ENCODE measurements at places on chromosomes 4 and X.

GRCh38 chrX:22526339-22526738 lies 253.6 kb downstream of the CBLL2 start:
- peak; percentile 95 for DNase-seq

- DNase-seq = no peak
Observed at GRCh38 chr4:15774020-15774420, 4.1 kb upstream of the CD38 start.

DNA sequence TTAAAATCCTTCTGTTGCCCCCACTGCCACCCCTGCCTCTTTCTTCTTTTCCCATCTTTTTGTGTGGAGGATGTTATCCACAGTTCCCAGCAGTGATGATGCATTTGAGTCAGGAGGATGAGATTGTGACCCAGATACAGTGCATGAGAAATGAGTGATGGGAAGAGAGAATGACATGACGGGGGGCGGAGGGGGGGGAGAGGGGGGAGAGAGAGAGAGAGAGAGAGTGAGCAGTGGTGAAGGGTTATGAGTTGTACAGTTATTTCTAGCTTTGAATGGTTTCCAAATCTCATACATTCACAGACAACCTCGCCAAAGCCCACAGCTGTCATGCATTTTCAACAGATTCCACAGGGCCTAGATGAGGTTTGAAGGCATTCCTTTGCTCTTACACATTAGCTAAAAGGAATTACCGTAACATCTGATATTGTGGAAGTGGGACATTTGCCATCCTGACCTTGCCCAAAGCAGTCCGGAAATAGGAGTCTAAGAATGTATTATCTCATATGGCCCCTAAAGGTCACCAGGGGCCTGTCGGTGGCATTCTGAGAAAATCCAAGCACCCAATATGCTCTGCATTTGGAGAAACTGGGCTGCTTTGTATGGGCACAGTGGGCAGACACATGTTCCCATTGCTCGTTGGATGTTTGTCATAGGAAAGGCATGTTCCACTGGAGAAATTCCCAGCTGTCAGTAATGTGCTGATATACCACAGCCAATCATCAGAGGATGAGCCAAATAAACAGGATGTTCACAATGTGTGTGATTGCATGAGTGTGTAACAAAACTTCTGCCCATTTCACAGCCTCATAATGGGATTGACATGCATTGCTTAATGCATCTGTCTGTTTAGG lies 435.8 kb downstream of the SPRY1 start:
- DNase-seq = peak; percentile 100

DNA sequence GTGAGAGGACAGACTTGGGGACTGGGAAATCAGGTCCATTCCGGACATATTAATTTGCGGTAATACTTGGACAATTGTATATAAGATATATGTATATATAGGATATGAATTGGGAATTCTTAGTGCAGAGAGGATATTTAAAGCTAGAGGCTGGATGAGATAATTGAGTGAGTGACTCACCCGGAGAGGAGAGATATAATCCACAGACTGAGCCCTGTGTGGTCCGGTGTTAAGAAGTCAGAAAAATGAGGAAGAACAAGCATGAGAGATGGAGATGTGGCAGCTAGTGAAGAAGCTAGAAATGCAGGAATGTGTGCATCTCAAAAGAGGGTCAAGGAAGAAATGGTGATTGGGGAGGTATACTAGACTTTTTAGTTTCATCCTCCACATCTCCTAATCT lies 336.2 kb downstream of the SLC7A11 start:
- peak; percentile 71 for DNase-seq

GRCh38 chr4:138052806-138053632 lies 189.1 kb downstream of the SLC7A11 start:
- DNase-seq = no peak

- DNase-seq = peak; percentile 52
Observed at GRCh38 chrX:153924149-153924861, 1.8 kb downstream of the ARHGAP4 start.

- peak; percentile 26 for DNase-seq
Observed at GRCh38 chrX:10052906-10053625, 85.9 kb downstream of the CLDN34 start.

DNA sequence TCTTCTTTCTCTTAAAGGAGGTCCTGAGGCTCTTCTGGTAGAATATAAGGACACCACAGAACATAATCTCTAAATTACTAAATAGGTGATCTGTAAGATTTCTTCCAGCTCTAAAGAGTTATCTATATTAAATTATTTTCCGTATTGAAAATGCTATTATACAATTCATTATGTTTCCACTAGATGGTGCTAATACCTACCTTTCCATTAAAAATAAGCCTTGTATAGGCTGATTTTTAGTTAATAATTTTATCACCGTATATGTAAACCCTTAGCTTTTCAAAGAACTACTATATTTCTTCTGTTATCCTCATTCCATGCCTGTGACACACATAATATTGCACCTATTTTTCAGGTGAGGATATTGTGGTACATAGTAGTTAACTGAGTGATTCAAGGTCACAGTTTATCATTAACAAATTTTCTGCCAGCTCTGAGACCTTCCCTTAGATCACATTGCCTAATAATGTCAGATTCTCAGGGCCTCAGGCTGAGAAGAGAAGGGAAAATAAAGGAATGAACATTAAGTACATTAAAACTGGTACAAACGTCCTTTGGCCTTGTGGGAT lies 138.8 kb downstream of the TEX11 start:
- DNase-seq = peak; percentile 2

DNA sequence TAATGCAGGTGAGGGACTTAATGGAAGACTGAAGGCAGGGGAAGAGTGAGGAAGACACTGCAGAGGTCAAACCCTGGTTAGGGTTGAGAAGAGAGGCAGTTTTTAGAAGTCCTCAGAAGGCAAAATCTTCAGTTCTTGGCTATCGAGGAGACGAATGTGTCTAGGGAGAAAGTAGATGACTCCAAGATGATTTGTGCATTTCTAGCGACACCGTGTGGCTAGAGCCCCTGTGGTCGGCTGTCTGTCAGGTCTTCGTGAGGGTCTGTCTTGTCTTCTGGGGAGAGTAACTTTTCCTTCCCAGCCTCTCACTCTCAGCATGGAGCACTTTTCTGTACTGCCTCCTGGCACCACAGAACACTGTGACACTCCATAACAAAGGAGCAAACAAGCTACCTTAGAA lies 458.1 kb downstream of the STIM2 start:
- DNase-seq = peak; percentile 8

DNA sequence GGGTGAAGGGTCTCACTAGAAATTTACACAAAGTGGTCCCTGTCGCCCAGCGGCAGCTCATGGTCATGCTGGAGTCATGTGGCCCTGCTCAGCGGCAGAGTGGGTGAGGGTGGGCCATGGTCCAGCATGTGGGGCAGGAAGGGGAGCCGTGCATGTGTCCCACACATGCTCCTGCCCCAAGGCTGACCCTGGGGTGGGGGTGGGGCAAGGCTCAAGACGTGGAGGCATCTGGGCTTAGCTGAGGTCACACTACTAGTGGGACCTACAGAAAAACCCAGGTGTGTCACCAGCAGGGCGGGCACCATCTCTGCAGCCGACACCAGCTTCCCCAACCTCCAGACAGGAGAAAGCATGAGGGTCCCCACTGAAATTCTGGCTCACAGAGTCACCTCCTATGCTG lies 42.4 kb downstream of the EVC start:
- DNase-seq = no peak

DNA sequence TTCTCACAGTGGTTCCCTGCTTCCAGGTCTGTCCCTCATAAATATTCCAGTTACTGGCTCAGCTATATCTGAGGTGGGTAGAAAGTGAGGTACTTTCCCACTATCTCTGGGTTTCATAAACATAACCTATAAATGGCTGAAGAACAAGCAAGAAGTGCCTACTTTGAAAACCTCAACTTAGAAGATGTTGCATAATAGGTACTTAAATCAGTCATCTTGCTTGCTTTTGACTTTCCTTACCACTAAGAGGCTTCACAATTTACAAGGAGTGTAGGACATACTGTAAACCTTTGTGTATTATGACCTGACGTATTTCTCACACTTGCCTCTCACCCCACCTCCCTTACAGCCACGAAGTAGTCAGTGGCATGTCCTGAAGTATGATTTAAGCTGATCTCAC lies 145.9 kb downstream of the PCDH19 start:
- no peak for DNase-seq

DNA sequence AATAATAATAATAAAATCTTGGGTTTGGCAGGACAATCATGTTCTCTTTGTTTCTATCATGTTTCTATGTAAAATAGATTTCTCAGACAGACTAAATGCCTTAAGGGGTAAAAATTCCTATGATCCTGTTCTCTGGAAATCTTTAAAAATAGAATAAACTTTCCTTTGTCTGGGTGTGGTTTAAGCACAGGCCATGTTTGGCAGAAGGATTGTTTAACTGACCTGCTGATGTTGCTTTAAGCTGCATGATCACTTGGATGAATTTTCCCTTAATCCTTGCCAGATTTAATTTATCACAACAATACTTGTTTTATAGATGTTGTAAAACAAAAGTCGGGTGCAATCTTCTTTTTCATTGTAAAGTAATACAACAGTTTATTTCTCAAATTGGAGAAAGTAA lies 341.7 kb upstream of the FAT1 start:
- peak; percentile 16 for DNase-seq

- DNase-seq = no peak
Observed at GRCh38 chrX:17736478-17736855, 826 bp upstream of the SCML1 start.

GRCh38 chrX:100048156-100048555 lies 361.9 kb downstream of the PCDH19 start:
- no peak for DNase-seq

DNA sequence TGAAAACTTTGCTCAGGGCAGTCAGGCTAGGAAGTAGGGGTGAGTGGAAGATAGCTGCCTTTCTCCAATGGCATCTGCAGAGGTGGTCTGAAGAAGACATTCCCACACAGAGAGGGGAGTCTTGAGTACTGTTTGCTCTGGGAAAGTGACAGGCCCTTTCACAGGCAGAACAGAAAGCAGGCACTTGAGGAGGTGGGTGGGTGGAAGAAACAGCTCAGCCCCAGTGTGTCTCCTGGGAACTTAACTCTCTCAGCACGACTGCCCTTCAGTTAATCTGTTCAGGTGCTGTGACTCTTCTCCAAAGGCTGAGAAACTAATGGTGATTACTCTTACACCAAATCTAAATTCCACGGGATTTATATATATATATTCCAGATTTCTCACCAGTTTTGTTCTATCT lies 28.3 kb downstream of the ENOPH1 start:
- DNase-seq = no peak

DNA sequence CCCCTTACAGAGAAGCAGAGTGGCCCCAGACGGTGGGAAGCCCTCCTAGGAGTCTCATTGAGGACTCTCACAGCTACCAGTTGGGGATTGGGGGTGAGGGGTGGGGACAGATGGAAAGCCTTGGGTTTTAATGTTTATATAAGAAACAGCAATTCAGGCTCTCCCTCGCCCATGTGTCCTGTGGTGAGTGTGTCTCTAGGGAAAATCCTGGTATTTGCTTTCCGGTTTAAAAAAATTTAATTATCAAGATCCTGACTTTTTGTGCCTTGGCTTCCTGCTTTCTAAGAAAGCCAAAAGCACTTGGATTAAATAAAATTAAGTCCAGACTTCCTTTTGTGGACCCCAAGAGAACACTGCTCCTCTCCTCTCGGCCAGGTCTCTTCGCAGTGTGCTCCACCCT lies 93.8 kb downstream of the SOWAHB start:
- peak; percentile 86 for DNase-seq

GRCh38 chr4:180164799-180165198 lies 2078.4 kb upstream of the TENM3 start:
- peak; percentile 55 for DNase-seq

- DNase-seq = peak; percentile 3
Observed at GRCh38 chrX:30570505-30570904, 7.1 kb downstream of the TASL start.

DNA sequence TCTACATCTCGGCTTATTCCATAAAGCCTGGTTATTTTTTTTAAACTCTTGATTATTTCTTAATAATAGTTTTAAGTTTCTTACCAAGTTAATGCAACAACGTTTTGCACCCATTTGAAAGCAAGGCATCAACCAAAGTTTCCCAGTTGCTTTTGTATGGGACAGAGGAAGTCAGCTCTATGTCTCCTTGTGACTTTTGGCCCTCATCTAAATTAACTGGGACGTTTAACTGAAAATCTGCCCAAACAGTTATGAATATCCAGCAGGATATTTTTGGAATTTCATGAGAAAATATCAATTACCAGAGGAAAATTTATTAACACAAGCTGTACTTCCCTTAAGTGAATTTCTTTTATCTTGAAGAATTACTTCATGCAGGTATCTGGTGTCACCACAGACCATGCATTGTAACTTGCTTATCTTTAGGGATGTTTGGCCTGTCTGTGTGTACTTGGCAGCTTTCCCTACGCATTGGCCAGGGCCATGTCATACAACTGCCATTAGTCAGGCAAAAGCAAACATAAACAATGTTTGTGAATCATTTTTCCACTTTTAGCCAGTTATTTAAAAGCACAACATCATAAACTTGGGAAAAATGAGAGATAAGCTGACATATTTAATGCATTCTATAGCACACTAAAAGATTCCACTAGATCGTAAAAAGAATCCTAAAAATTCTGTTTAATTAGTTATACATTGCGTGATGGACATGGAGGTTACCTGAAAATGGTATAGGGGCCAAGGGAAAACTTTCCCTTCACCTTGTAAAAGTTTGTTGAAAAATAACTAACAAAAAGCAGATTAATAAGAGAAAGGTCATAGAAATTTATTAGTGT lies 101.4 kb upstream of the PDE5A start:
- DNase-seq = peak; percentile 97

DNA sequence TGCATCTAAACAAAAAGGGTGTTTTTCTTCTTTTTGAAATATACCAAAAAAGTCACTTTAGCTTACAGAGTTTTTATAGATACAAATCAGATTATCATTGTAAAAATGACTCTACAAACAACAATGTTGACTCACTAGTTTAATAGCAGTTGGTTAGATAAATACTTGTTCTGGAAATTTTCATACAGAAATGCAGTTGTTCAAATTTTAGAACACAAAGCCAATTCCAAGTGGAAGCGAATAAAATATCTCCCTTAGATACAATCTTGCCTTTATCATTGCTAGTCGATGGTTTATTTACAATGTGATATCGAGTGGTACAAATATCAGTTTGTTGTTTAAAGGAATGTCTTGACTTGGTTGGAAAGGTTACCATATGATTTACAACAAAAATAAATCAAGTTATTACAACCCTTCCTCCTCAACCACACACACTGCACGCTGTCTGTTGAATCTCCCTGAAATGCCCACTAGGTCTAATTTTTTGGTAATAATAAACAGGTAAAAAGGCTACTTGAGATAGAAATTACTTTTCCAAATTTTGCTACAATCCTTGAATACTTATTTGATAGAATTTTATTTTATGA lies 114.8 kb downstream of the CDS1 start:
- DNase-seq = peak; percentile 21

GRCh38 chr4:67885762-67886161 lies 2.0 kb upstream of the TMPRSS11D start:
- peak; percentile 94 for DNase-seq

DNA sequence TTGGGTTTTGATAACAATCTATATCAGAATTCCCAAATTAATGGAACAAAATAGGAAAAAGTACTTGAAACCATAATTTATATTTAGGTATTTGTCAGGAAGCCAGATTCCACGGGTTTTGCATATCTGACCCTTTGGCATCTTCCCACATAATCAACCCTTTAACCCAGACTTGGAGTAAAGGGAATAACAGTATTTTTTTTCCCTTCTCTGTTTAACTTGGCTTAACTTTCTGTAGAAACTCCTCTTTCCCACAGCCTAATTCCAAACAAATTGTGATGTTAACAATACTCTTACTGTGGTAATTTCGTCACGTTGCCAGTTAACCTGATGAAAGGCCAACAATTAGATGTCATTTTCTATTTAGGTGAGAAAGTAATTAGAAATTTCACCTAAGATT lies 49.4 kb upstream of the GUCY1A1 start:
- no peak for DNase-seq

GRCh38 chr4:25635501-25635900 lies 20.1 kb upstream of the SLC34A2 start:
- DNase-seq = no peak

Measured in fibroblast of skin of back (primary cell).